ENCODE measurements at places on chromosomes 1 and 21. TPM values are rescaled to one million over a fixed set of nuclear protein-coding genes. Genes with fewer than 3 reads are reported as not detected.
A peak's percentile ranks its signal among the peaks of the same experiment; 100 is the strongest.

PLA2G5 gene
- 22.8 TPM for total RNA-seq

GRCh38 chr1:110165761-110166231 lies 15.5 kb downstream of the SLC6A17 start:
- H3K36me3 ChIP-seq = no peaks in the 10 kb centered on the region
- no peak overlapping the region for H3K4me3 ChIP-seq
- H3K27ac ChIP-seq = no peak overlapping the region
- DNase-seq = no peak
- no peaks in the 10 kb centered on the region for H3K27me3 ChIP-seq

OR2L13 gene
- not detected for total RNA-seq

DNA sequence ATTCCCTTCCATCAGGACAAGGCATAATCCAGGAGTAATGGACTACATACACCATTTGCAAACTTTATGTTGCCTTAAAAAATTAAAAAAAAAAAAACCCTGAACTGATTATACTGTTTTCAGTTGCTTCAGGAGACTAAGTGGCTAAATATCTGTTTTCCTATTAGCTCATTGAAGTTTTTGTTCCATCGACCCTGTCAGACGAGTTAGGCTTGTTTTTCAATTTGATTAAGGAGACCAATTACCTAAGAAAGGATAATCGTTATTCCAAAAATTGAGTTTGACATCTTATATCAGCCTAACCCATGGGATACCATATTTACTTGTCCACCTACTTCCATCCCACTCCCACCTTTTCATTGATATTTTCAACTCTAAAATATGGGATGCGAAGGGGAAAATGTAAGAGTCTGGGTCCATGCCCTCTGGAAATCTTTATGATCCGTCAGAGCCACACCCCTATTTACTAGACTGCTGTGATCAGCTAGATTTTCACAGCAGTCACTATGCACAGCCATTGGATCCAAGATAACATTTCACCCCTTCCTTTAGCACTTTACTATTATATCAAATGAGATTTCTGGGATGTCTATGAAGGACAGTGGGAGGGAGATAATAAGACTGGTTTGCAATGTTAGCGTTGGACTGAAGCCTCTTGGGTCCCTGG lies 41.0 kb downstream of the IL12RB2 start:
- H3K27me3 ChIP-seq = no peaks in the 10 kb centered on the region
- H3K27ac ChIP-seq = no peak overlapping the region
- no peaks in the 10 kb centered on the region for H3K4me1 ChIP-seq
- no peak for DNase-seq
- H3K36me3 ChIP-seq = no peaks in the 10 kb centered on the region
- H3K4me3 ChIP-seq = no peak overlapping the region

DNA sequence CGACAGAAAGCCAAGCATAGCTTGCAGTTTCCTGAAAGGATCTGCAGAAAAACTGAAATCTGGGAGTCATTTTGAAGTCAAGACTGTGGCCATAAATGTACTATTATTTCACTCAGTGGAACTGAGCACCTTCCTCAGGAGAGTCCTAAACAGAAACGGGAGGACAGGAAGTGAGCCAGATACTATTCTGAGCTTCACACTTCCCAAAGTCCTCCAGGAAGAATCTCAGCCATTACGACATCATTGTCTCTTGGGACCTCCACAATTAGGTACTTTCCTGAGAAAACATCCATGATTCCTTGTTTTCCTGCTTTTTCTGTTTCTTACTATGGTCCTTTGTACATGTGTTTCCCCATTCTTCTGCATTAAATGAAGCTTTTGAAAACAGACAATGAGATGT lies 299.2 kb upstream of the USP25 start:
- no peak for DNase-seq
- peaks cover 8% of the 10 kb centered on the region for H3K4me1 ChIP-seq
- no peak overlapping the region for H3K27ac ChIP-seq

GPR161 gene
- 8.9 TPM for total RNA-seq

PCP4 gene
- total RNA-seq = 156 TPM

DNA sequence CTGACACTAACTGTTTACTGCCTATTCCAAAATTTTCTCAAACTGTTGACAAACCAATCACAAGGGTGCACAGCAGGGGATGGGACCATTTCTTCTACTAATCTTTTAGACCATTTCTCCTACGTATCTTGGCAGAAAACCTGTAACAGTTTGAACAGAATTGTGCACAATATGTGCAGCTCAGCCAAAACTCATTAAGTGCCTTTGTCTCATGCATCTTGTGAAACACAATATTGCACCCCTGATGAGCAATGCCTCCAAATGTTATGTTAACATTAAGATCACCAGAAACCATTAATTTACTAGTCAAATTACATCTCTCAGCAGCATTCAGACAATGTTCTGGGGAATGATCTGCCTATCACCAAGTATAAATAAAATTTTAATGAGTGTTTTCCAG lies 247.5 kb downstream of the NRIP1 start:
- H3K27ac ChIP-seq = no peak overlapping the region
- H3K4me3 ChIP-seq = no peak overlapping the region
- no peak for DNase-seq
- no peaks in the 10 kb centered on the region for H3K27me3 ChIP-seq

VSIG8 gene
- total RNA-seq = not detected

GRCh38 chr1:1291548-1292441 lies 11.6 kb downstream of the SCNN1D start:
- H3K27ac ChIP-seq = no peak overlapping the region
- no peaks in the 10 kb centered on the region for H3K4me1 ChIP-seq
- peaks cover 12% of the 10 kb centered on the region for H3K27me3 ChIP-seq
- peak; percentile 84 for DNase-seq
- H3K36me3 ChIP-seq = peaks cover 34% of the 10 kb centered on the region

CORT gene
- not detected for total RNA-seq

GRCh38 chr1:149916898-149917252 lies 769 bp downstream of the SV2A start:
- no peaks in the 10 kb centered on the region for H3K27me3 ChIP-seq
- H3K4me3 ChIP-seq = peak overlapping the region; percentile 49
- H3K36me3 ChIP-seq = no peaks in the 10 kb centered on the region
